Caudate nucleus (tissue), 63 donors: ENCODE measurements at places on chromosomes 11 and 22.
A peak's percentile ranks its signal among the peaks of the same experiment; 100 is the strongest.

GRCh38 chr11:93655047-93655446, 6.4 kb upstream of the CEP295 start:
- no peak for DNase-seq

GRCh38 chr11:12485328-12485727, 108.0 kb downstream of the PARVA start:
- no peak for DNase-seq

DNA sequence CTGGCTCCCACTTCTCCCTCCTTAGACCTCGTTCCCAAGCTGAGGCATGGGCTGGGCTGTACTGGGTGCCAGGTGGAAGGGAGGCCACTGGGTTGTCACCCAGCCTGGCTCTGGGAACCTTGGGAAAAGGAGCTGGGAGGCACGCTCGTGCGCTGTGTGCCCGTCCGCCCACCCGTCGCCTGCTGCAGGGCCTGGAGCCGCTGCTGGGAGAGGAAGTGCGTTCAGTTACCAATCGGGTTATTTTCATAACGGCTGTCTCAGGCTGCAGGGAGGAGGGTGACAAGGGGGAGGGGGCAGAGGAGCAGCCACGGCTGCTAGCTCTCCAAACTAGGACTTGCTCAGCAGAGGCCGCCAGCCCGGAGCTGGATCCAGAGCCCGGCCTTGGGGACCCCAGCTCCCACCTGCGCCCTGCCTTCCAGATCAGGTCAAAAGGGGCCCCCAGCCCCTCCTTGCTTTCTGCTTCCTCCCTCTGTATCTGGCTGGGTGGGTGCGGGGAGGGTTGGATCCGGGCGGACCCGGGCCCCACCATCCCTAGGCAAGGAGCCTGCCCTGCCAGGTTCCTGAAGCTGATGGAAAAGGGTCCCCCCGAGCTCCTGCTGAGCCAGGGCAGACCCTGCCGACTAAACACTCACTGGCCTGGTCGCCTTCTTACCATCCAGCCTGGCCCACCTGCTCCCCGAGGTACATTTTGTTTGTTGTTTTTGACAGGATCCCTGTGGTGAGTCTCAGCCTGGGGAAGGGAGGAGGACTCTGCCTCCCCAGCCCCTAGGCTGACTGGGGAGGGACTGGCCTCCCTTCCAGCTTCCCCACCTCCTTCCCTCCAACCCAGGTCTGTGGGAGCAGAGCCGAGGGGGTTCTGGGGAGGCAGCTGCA, 14.3 kb downstream of the DGKZ start:
- peak; percentile 64 for DNase-seq

DNA sequence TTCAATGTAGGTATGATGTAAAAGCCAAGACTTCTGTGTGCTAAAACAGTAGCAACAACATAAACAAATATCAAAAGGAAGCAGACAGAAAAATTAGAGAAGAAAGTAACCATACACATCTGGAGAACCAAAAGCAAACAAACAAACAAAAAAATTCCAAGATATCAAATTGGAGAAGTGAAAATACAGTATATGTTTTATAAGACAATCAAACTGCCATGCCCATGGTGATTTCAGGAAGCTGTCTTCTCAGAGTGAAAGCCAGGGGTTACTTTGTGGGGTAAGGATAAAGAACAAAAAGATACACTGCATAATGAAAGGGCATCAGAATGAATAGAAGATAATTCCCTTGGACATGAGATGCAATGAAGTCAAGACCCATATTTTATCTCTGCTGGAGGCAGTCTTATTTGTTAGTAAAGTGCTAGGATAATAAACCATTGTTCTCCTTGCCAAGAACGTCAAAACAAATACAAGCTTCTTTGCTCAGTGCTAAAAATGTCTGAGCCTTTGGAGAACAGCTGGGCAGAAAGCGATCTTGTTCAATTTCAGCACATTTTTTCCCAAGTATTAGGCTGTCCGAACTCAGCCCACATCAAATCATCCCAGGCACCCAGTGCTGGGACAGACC, 38.1 kb upstream of the LDLRAD3 start:
- no peak for DNase-seq

DNA sequence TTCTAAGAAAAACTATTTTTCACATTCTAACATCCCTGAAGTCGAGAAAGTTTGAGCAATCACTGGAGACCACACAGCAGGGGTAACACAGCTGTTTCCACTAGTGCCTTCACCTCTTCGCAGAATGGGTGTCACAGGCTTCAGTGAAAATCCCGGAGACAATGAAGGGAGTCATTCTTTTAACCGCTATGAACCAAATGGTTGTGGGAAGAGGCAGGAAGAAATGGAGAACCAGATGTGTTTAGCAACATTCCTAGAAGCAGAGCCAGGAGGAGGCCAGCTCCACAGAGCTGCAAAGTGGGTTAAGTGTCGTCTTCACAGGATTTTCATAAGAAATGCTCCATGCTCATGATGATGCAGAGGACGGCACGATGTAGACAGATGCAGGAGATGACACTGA, 221.1 kb downstream of the LARGE1 start:
- DNase-seq, result no peak

GRCh38 chr11:58609723-58610122, 12.7 kb upstream of the CNTF start:
- DNase-seq, result no peak
